ENCODE measurements at places on chromosomes 5 and 9.

DNA sequence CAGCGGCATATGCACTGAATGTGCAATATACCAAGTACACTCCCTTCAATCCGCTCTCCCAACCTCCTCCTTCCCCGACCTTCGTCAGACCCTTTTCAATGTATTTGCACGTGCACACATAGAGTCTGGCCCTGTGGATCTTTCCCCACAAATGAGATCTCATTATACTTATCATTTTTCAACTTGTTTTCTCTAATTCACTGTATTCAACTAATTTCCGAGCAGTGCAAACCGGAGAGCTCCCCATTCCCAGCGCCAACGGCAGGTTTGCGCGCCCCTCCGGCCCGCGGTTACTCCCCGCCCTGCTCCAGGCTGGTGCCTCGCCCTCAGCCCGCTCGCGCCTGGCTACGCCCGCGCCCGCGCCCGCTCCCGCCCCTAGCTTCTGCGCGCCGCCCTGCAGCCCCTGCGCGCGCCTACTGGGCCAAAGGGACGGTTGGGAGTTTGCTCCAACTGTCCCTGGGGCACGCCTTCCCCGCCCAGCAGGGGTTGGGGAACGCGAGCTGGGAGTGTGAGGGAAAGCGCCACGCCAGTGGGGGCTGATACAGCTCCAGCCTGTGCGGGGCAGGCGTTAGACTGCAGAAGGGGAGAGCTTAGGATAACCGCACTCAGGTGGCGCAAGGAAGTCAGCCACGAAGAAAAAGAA is 3.3 kb upstream of the CDC20B start:
- DNase-seq: no peak

DNA sequence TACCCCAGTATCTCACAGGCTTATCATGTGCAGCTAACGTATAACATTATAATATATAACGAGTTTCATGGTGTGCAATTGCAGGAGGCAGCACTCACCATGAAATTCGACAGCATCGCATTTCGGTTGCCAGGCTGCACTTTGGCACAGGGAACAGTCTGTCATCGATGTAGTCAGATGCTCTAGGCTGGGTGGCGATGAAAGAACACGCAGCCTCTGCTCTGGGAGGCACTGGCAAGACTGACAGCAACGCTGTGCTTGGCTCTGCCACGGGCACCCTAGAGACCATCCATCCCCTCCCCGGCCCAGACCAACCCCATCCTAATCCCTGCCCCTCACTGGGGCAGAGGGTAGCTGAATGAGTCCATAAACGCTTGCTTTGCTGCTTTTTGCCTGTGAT is 290.8 kb downstream of the MED10 start:
- DNase-seq: peak; percentile 2

DNA sequence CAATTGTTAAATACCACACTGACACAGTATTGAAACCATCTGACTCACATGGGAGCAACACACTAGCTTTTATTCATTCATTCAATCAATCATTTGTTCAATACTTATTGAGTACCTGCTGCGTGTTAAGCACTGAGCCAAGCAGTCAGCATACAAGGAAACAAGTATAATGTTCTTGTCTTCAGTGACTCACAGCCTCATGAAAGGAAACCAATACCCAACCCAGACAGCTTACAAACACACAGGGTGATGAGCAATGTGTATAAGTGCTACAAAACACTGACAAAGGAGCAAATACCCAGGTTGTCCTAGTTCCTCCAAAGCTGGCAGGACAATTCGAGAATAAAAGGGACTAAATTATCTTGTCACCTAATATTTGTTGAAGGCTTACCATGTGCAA is 67.6 kb upstream of the RASEF start:
- no peak for DNase-seq

- DNase-seq: no peak
Observed at GRCh38 chr5:38905516-38905915, 59.7 kb downstream of the OSMR start.

- no peak for DNase-seq
Observed at GRCh38 chr9:136527721-136528710, 17.8 kb downstream of the NOTCH1 start.

- no peak for DNase-seq
Observed at GRCh38 chr5:171927345-171927941, 79.0 kb downstream of the FBXW11 start.

DNA sequence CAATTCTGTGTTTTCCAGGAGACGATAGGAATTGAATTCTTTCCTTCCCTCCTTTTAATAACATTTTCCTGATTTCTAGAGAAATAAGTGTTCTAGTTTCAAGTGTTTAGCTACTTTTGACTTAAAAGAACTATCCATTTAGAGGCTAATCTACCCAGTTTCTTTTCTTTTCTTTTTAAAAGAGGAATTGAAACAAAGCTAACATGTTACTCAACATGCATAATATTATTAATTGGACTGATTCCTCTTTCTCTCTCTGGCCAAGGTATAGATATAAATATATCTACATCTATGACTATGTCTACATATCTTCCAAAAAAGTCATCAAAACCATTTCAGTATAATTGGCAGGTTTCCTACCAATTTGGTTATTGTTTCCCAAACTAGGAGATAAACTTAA is 309.8 kb downstream of the TRPM3 start:
- no peak for DNase-seq

GRCh38 chr5:178206166-178207101 is 2.1 kb downstream of the HNRNPAB start:
- no peak for DNase-seq

GRCh38 chr5:126975796-126976195 is 54.6 kb downstream of the MARCHF3 start:
- DNase-seq: no peak

DNA sequence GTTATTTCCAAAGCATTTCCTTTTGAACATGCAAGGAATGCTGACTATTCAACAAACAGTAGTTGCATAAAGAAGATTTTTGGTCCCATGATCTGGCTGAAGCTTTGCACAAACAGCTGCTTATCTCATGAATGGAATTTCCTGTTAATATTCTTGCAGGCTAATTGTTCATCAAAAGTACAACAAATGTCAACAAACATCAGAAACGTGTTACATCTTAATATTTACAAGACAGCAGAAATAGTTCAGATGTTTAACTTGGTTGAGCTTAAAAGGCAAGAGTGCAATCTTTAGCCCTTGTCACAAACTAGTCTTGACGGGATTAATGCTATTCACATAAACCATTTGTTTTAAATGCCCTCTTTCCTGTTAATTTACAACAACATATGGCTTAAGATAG is 47.9 kb upstream of the BASP1 start:
- no peak for DNase-seq

GRCh38 chr5:61353293-61353692 is 21.2 kb downstream of the ZSWIM6 start:
- DNase-seq: no peak

DNA sequence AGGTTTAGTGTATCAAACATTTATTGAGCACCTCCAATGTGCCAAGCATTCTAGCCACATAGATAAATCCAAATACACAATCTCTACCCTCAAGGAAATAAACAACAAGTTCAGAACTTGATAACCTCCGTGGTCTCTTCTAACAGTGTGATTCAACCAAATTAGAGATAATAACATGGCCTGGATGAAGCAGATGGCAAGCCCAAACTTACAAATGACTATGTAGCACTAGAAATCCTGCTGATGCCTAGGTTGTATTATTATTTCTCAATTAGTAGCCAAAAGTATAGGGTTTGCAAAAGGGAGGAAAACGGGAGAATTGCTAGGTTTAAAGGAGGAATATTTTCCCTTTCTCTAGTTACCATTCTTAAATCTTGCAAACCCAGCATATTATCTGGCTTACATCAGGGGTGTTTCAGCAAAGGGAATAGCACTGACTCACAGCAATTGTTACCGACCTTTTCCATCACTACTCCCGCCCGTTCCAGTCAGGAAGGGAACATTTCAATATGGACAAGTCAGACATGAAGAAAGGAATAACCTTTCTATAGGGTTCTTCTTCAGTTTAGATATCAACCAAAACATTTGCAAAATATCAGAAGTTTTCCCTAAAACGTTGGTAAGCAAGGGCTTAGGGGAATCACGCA is 2.3 kb downstream of the DPYSL3 start:
- no peak for DNase-seq

GRCh38 chr5:93277051-93277450 is 304.0 kb downstream of the NR2F1-AS1 start:
- no peak for DNase-seq

- DNase-seq: peak; percentile 12
Observed at GRCh38 chr9:5629312-5630080, 589 bp downstream of the RIC1 start.

GRCh38 chr5:111507276-111507675 is 5.1 kb downstream of the STARD4 start:
- no peak for DNase-seq

GRCh38 chr9:16309082-16309468 is 561.4 kb downstream of the BNC2 start:
- DNase-seq: no peak

- DNase-seq: no peak
Observed at GRCh38 chr5:59035681-59036080, 452.8 kb downstream of the RAB3C start.

DNA sequence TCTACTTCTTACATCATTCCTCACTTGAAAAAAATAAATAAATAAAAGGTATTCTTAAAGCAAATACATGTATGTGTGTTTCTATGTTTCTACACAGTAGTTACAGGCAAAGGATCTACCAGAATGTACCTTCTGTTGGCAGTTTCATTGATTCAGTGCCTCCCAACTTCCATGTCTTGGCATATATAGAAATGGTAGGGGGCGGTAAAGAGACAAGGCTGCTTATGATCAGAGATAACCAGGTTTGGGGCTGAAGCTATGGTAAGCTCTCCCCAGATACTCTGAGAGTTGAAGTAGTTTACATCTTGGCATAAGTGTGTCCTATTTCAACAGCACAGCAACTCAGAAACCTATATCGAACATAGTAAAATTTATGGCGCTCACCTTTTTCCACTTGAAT is 1075.4 kb upstream of the C9orf72 start:
- DNase-seq: no peak

GRCh38 chr5:54073131-54073530 is 237.2 kb downstream of the ARL15 start:
- DNase-seq: no peak

- no peak for DNase-seq
Observed at GRCh38 chr5:132095424-132095972, 21.9 kb downstream of the CSF2 start.

- DNase-seq: no peak
Observed at GRCh38 chr5:82802954-82803353, 274.2 kb downstream of the TMEM167A start.

DNA sequence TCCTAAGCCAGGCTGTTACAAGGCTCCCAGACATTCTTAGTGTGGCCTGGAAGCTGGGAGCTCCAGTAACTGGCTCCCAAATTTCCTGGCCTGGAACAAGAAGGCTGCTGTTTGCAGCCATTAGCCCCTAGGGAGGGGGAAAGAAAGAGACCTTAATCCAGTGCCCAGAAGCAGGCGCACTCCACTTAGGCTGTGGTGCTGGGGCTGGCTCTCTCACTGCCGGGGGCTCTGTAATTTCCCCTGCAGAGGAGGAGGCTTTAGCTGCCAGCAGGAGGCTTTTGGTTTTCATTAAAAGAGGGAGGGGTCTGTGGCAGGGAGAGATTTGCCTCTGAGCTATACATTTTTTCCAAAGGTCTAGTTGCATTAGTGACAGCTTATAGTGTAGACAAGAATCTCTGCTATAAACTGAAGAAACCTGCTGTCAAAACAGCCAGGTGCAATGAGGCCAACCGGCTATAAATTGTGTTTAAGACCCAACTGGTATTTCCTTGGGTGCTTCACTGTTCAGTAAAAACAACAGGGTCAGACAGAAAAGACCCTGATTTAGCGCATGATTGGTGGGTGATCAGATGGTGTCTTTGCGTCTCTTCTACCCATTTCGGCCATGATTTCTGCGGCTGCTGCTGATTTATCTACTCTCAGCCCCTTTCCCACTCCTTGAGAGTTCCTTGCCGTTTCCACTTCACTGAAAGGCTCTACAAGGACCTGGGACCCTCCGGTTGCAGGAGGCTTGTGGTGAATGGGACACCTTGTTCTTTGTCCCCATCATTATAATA is 254.6 kb downstream of the AOPEP start:
- DNase-seq: no peak

- DNase-seq: no peak
Observed at GRCh38 chr9:137409515-137409914, 13.4 kb downstream of the EXD3 start.

DNA sequence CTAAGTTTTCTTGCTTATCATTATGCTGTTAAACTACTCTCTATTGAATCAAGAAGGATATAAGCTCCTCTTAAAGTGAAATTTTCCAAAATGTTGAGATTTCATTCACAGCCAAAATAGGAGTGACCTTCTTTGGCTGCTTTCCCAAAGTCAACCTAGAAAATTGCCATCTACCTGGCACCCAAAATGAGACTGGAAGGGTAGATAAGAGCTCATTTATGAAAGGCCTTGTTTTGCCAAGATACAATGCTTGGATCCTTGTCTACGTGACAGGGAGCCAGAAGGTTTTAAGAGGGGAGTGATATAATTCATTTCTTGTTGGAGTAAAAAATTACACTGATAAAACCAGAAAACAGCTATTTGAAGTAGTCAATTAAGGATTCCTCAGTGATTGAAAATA is 287.1 kb downstream of the IZUMO3 start:
- no peak for DNase-seq

DNA sequence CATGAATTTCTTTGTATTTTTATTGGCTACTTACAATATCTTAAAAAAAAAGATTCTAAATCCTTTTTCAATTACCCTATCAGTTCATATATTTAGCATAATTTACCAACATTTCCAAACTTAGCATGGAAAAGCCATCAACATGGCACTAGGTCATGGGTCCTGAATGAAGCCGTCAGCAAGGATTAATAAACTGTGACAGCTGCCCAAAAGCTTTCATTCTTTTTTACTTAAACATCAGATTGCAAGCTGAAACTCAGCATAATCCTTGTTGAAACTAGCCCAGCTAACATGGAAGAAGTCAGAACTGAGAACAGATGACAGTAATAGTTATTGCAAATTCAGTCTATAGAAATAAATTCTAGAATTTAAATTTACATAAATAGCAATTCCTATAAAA is 209.8 kb downstream of the ADAMTS6 start:
- DNase-seq: no peak

DNA sequence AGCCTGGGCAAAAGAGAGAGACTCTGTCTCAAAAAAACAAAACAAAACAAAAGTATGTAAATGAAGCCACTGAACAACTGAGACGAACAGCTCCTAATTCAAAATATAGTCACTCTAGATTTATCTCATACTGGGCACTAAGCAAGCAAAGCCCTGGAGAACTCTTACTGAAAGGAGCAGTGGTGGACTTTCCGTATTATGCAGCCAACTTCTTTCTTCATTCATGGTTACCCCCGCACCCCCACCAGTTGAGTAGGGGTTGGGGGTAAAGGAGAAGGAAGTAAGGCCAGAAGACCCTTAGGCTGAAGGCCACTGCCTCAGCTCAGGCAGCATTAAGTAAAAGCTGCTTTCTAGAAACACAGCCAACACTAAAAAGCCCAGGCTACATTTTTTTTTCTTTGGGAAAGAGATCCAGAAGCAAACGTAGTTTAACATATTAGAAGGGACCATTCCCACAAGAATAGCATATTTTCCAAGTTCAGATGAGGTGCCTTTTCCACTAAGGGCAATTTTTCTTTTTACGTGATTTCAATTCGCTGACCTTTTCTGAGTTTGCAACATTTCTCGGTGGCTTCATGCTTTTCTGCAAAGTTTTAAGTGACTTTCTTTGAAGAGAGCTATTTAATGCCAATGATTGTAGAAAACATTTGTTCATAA is 55.3 kb downstream of the MAPKAP1 start:
- no peak for DNase-seq

- DNase-seq: no peak
Observed at GRCh38 chr5:39691136-39691535, 266.4 kb upstream of the DAB2 start.

- no peak for DNase-seq
Observed at GRCh38 chr5:18403141-18403540, 768.9 kb downstream of the TAF11L14 start.

- no peak for DNase-seq
Observed at GRCh38 chr5:83256091-83256780, 178.9 kb downstream of the XRCC4 start.

Measured in hippocampal formation (tissue), 2 donors.